ENCODE measurements at places on chromosomes 2 and 18. TPM values are rescaled to one million over a fixed set of nuclear protein-coding genes. Genes with fewer than 3 reads are reported as not detected.
A peak's percentile ranks its signal among the peaks of the same experiment; 100 is the strongest.

GRCh38 chr2:167534443-167534842, 646.2 kb downstream of the XIRP2 start:
- no peak for DNase-seq

DNA sequence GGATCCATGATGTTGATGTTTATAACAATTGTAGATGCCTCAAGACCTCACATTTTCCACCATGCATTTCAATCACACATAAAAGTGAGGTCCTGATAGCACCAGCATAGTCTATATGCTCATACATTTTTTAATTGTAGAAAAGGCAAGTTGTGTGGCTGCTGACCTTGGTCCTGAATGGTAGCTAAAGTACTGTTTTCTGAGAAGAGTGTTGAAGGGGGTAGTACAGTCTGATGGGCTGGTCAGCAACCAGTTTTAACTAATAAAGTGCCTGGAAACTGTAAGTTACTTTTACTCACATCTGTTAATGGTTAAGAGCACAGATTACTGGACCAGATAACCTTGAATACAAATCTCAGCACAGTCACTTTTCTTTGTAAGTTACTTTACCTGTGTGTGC, 15.9 kb downstream of the ZNF638 start:
- no peak for DNase-seq

DNA sequence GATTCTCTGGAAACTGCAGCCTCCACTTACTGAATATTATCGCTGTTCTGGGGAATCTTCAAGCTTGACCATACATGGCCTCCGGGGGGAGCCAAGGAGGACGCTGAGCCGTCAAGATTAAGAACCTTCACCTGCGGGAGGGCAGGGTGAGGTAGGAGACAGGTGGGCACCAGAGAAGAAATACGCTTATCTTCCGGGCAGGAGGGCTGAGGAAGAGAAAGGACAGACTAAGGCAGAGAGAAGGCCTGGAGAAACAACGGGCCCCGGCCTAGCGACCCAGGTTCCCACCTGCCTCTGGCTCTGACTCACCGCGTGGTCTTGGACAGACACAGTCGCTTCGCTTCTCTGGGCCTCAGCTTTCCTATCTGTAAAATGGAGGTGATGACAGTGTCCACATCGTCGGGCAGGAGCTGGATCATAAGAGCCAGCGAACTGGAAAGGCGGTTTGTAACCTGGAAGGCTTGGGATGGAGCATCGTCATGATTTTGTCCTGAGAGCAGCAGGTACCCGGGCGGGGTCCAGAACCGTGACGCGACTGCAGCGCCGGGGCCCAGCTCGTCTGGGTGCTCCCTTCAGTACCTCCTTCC, 659 bp downstream of the ZNF142 start:
- peak; percentile 57 for DNase-seq

- no peak for DNase-seq
These were observed 74.3 kb downstream of the SNTG2 start for GRCh38 chr2:1024981-1025380.

- no peak for DNase-seq
These were observed 44.2 kb downstream of the MRPS9 start for GRCh38 chr2:105082107-105082506.

DNA sequence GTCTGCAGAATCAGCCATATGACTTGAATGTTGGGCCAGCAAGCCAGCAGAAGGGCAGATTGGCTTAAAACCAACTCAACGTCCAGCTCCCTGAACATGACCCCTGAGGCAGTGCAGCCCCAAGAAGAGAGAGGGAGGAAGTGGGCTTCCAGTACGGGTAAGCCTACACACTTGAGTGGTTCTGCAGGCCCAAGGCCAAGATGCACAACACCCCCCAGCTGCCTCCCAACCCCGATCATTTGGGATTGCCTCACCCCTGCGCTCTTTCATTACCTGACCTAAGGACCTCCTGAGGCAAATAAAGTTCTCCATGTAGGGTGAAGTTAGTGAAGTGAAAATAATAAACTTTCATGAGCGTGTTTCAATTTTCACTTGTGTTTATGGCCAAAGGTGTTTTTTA, 536.0 kb downstream of the TNS1 start:
- peak; percentile 37 for DNase-seq

GRCh38 chr2:219661955-219662395, 34.5 kb downstream of the SLC4A3 start:
- DNase-seq = no peak

- no peak for DNase-seq
These were observed 5.5 kb downstream of the RALB start for GRCh38 chr2:120258196-120258595.

GRCh38 chr2:73084971-73085370, 13.5 kb upstream of the SFXN5 start:
- DNase-seq = no peak

Gene BMP10
- not detected for polyA plus RNA-seq

Gene ASB1
- 25.8 TPM for polyA plus RNA-seq

Gene ZBTB7C
- 20.7 TPM for polyA plus RNA-seq
